ENCODE measurements at places on chromosomes 2 and 18. TPM values are rescaled to one million over a fixed set of nuclear protein-coding genes. Genes with fewer than 3 reads are reported as not detected.

- peaks cover 2% of the 10 kb centered on the region for H3K4me1 ChIP-seq
- H3K27me3 ChIP-seq, result peaks cover 3% of the 10 kb centered on the region
- H3K36me3 ChIP-seq, result no peaks in the 10 kb centered on the region
- no peak overlapping the region for H3K27ac ChIP-seq
- no peak overlapping the region for H3K4me3 ChIP-seq
Observed at GRCh38 chr2:205566606-205567168, 115.6 kb upstream of the NRP2 start.

DNA sequence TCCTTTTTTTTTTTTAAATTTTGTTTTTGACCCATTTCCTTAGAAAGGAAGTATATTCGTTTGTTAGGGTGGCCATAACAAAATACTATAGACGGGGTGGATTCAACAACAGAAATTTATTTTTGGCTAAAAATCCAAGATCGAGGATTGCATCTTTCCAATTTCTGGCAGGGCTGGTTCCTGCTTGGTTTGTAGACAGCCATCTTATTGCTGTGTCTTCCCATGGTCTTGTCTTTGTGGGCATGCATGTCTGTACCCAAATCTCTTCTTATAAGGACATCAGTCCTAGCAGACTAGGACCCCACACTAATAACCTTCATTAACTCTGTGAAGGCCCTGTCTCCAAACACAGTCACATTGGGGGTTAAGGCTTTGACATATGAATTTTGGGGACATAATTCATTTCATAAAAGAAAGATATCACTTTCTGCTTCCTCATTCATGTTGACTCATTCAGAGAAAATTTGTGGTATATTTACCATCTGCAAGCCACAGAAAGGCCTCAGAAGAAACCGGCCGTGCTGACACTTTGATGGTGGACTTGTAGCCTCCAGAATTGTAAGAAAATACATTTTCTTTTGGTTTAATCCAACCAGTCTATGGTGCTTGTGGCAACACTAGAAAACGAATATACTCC lies 262.1 kb downstream of the LPIN1 start:
- H3K4me1 ChIP-seq, result peaks cover 23% of the 10 kb centered on the region
- no peak overlapping the region for H3K4me3 ChIP-seq
- H3K36me3 ChIP-seq, result peaks cover 4% of the 10 kb centered on the region
- H3K27me3 ChIP-seq, result peaks cover 56% of the 10 kb centered on the region

- H3K27me3 ChIP-seq, result peaks cover 19% of the 10 kb centered on the region
- H3K36me3 ChIP-seq, result peaks cover 3% of the 10 kb centered on the region
- DNase-seq, result no peak
- no peaks in the 10 kb centered on the region for H3K4me1 ChIP-seq
- no peak overlapping the region for H3K4me3 ChIP-seq
- H3K27ac ChIP-seq, result no peak overlapping the region
Observed at GRCh38 chr2:217192366-217192765, 332.5 kb upstream of the TNP1 start.

GRCh38 chr2:205730701-205731582 lies 48.6 kb downstream of the NRP2 start:
- no peaks in the 10 kb centered on the region for H3K4me1 ChIP-seq
- H3K4me3 ChIP-seq, result no peak overlapping the region
- H3K36me3 ChIP-seq, result peaks cover 2% of the 10 kb centered on the region
- no peak for DNase-seq
- H3K27me3 ChIP-seq, result peaks cover 1% of the 10 kb centered on the region
- H3K27ac ChIP-seq, result no peak overlapping the region

NR4A2 gene
- 3.2 TPM for total RNA-seq

MAP2 gene
- not detected for total RNA-seq

Data from activated naive CD8-positive, alpha-beta T cell treated with anti-CD3 and anti-CD28 coated beads, Interleukin-2, amount 10 ng/mL, durations not matched to agents 7 days and 5 days (primary cell).